Activated CD4-positive, alpha-beta T cell treated with anti-CD3 and anti-CD28 coated beads for 48 hours (primary cell): ENCODE measurements at places on chromosomes 4 and X.

DNA sequence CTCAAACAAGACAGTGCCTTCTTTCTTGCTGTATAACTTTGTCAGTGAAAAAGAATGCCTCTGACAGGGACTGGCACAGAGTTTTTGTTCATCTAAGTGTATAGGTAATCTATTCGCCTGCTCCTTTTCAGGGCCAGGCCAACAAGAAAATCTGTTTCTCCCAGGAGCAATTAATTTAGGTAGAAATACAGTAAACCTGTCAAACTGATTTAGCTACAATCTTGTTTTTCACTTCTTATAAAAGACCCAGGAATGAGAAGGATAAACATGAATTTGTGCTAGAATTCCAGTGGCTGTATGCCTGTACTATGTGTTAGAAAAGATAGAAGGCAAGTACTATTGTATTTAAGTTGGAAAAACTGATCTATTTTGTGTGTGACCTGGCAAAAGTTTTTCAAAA, 6.1 kb downstream of the TMA16 start:
- DNase-seq, result no peak

- no peak for DNase-seq
Observed at GRCh38 chr4:129808242-129808641, 712.3 kb downstream of the C4orf33 start.

DNA sequence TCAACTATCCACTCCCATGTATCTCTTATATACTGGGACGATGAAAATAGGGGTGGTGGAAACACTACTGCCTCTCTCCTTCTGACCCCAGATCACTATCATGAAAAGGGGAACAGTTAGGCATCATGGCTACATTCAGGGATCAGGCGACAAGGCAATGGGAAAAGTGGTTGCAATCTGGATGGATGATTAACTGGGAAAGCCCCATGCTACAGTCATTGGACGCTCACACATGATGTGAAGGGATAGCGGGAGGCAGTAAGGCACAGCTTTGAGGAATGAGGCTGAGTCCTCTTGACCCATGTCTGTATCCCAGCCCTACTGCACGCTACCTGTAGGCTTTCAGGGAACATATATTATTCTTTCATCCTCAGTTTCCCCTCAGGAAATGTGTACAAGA, 10.2 kb downstream of the GASK1B start:
- no peak for DNase-seq

DNA sequence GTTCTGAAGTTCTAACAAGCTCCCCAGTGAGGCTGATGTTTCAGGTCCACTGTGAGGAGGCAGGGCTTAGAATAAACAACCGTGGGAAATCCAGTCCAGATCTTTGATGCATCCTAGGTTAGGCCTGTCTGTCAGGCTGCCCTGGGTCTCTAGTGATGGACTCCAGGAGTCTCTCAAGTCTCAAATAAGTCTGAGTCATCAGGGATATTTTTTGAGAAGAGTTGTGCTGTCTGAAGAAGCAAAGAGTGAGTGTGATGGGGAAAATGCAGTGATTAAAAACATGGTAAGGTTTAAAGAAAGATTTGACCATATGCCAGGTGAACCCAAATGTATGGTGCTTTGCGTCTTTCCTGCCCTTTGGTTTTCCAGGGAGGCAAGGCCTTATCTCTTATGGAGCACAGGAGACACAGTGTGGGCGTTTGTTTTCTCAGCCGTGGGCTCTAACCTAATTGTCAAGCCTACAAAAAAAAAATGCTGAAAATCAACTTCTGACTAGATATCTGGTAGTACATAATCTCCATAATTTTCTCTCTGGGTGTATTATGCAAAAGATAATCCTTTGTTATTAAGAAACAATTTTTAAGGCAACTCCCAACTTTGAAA, 100.7 kb downstream of the PTTG2 start:
- no peak for DNase-seq

- no peak for DNase-seq
Observed at GRCh38 chr4:118774989-118775388, 60.9 kb downstream of the SEC24D start.
